ENCODE measurements at places on chromosomes 16 and 17.

- no peak for DNase-seq
Observed at GRCh38 chr17:40602445-40603443, 37.5 kb upstream of the CCR7 start.

- DNase-seq: no peak
Observed at GRCh38 chr16:25066426-25066746, 45.2 kb upstream of the LCMT1 start.

DNA sequence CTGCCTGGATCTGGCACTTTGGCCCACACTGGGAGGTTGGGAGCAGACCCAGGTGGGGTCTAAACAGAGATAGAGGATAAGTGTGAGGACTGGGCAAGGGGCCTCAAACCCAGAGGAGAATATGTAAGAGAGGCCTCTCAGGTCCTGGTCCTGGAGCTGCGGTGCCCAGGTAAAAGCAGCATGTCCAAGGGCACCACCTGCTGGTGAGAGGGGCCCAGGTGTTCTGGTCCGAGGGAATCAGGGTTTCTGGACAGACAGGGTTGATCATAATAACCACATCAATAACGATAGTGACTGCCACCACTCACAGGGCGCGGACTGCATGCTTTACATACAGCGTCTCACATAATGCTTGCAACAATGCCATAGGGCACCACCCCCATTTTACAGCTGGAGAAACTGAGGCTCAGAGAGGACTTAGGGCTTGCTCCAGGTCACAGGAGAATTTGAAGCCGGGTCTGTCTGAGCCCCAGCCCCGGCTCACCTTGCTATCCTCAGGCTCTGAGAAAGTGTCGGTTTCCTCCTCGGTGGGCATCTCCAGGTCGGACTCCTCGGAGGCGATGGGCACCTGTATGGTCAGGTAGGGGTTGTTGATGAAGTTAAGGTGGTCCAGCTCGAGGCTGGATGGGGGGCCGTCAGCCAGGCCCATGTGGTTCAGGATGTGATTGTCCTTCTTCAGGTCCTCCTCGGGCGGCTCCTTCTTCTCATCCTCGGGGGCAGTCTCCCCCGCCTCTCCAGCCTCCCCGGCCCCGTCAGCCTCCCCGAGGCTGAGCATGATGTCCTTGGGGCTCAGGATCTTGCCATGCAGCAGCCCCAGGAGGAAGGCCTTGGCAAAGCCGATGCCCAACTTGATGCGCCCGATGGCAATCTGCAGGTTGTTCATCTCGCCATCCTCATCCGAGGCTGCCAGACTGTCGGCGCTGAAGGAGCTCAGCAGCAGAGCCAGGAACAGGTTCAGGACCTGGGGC, 19.1 kb upstream of the CD79B start:
- DNase-seq: peak; percentile 74

DNA sequence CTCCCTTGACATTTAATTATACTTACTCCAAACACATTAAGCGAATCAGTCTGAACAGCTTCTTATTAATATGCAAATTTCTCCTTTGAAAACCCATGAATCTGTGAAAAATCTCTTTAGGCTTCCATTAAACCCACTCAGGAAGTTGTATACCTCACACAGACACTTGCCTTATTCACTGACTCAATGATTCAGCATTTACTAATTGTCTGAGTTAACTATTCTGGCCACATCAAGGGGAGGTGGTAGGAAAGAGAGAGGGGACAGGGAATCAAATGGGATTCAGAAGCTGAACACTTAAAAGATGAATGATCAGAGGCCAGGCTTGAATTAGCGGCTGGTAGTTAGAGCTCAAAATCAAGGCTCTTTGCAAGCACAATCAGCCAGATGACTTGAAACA, 70.0 kb downstream of the HS3ST3A1 start:
- DNase-seq: no peak

- peak; percentile 95 for DNase-seq
Observed at GRCh38 chr16:2513405-2514332, at the start of gene ATP6V0C. Gene ATP6V0C (plus strand): TSS chr16:2513952. CDS start chr16:2514104, 152 bp downstream.

DNA sequence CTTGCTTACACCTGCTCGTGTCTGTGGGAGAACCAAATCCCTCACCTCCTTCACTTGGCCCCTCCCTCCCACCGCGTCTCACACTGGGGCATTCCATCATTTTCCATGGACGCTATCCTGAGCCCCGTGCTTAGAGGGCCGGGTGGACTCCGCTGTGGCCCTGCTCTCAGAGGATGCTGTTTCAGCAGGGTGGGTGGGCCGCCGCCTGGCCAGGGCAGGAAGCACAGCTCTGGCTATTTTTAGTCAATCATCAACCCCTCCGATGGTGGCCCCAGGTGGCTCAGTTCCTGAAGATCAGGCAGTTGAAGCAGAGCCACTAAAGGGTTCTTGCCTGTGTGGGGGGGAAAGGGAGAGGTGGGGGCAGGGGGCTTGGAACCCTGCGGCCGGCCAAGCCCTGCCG, 230.3 kb downstream of the ENGASE start:
- DNase-seq: no peak

DNA sequence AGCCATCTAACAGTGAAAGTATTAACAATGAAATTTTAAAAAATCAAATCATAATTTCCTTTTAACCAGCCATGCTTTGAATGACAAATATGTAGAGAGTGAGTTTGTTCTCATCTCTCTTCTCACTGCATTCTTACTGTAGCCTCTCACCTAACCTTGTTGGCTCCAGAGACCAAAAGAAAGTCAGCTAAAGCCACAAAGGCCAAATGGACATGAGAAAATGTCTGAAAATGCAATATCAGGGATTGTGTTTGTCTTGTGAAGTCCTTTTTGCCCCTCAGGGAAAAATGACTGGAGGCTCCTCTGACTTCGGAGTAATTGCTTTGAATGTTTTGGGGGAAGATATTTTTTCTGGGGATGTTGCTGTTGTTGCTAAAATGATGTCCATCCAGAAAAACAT, 166.3 kb downstream of the SLC39A11 start:
- DNase-seq: no peak

GRCh38 chr16:62050793-62051192, 14.6 kb upstream of the CDH8 start:
- no peak for DNase-seq

- DNase-seq: no peak
Observed at GRCh38 chr17:38981636-38982035, 14.4 kb upstream of the FBXO47 start.

GRCh38 chr16:72299684-72300243, 127.8 kb upstream of the PMFBP1 start:
- no peak for DNase-seq

DNA sequence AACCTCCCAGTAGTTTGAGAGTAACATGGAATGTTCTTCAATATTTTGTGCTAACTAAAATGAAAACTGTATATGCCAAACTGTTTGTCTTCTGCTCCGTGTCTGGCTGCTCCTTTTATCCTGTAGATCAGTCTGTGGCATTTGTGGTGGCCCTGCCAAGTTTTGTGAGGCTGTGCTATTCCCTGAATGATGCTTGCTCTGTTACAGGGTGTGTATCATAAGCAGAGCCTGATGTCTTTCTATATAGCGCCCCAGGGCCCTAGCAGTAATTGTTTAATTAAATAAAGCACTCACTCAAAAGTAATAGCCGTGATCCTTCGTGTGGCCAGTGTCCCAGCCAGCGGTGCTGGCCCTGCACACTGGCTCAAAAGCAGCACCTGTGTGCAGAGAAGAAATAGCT, 27.8 kb upstream of the NAT9 start:
- no peak for DNase-seq

DNA sequence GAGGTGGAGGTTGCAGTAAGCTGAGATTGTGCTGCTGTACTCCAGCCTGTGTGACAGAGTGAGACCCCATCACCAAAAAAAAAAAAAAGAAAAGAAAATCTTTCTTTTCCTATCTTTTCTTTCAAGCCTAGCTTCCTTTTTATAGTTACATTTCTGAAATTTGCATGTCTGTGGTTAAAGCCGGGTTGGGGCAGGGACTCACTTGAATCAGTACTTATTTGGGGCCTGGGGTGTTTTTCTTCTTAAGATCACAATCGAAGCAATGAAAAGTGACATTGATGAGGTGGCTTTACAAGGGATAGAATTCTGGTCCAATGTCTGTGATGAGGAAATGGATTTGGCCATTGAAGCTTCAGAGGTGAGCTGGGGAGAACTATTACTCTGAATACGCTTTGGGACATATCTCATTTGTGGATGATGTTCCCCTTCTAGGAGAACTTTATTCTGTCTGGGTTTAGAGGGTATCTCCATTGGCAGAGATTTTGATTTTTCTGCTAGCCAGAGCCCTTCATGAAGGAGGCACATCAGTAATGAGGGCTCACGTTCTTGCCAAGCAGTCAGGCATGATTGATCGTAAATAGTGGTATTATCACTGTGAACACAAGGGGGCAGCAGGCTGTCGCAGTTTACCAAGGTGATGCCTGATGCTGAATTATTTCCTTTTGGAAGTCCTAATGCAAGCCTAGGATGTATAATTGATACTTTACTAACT, 14.3 kb downstream of the KPNB1 start:
- peak; percentile 40 for DNase-seq

DNA sequence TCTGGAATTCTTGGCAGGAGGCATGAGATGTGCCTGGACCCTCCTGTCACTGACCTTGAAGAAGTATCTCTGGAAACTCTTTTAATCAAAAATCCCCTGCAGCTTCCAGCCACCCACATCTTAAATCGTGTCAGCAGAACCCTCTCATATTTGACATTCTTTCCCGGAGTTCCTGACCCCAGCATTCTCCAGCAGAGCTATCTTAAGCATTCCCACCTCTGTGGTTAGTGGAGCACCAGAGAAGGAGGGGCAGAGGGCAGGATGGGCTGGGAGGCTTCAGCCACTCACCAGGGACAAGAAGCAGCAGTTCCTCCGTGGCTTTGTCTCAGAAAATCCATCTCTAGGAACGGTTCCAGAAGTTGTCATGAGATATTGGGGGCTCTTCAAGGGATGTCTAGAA, 149.9 kb downstream of the RGS9 start:
- no peak for DNase-seq

DNA sequence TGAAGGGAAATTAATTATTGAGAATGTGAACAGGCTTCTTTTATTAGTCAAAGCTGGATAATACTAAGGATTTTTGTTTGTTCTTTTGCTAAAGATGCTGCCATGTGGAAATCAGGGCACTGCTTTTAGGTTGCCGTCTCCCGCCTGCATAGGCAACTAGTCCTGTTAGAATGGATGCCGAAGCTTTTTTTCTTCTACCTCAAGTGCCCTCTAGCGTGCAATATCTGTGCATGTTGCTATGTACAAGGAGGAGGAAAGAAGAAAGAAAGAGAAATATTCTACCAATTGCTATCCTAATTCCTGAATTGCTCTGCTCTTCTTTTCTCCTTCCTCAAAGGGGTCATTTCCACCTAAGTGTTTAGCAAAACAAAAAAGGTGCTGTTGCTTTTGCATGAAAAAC, 5.2 kb upstream of the CDH8 start:
- DNase-seq: no peak

DNA sequence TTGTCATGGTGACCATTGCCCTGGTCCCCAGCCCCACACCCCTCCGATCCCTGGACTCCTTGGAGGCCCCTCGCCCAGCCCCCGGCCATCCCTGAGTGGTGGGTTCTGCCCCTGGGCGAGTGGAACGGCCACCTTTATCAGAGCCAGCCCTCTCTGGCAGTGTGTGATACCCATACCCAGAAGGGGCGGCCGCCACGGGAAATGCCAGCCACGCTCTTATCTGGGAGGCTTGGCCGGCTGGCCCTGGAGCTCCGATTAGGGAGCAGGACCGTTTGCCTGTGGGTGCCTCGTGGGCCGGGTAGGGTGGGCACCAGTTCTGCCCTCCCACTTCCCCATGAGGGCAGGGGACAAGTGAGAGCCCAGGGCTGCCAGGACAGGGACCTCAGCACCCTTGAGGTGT, 58.3 kb upstream of the ZC3H18 start:
- DNase-seq: no peak

- no peak for DNase-seq
Observed at GRCh38 chr16:345772-346171, 6.8 kb downstream of the AXIN1 start.
